Activated gamma-delta T cell (primary cell): ENCODE measurements at places on chromosomes 2 and 18.

- no peak for DNase-seq
Observed at GRCh38 chr2:212935752-212936151, 215.7 kb downstream of the IKZF2 start.

- DNase-seq = no peak
Observed at GRCh38 chr2:65823511-65823910, 391.1 kb upstream of the SPRED2 start.

DNA sequence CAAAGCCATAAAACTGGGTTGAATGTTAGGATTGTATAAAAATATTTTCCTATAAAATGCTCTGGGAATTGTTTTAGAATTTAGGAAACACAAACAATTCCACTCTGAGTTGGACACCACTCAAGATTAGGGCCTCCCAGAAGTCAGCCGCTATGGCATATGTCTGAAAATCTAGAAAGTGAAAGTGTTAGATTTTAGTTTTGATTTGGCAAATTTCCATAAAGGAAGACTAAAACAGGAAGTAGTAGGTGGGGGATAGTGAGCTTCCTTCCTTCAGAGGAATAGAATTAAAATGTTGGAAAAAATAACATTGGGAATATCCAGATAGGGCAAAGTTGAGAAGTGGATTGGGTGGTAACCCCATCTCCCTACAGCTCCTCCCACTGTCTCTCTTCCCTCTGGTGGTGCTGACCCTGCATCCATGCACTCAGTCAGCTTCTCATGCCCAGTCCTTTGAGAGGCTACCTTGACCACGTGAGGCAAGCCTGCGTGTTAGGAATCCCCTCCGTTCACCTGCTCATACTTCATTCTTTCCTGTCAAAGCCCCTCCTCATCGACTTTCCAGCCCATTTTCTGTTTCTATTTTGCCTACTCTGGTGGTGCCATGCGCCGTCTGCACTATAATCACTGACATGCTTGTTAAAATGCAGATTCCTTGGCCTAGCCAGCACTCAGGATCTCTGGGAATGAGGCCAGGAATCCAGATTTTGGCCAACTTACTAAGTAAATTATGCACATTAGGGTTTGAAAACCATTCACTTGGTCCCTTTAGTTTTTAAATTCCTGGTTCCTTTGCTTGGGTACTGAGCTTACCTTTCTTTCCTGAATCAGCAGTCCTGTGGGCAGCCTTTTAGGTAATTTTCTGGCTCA, 83.5 kb downstream of the POLE4 start:
- DNase-seq = no peak

DNA sequence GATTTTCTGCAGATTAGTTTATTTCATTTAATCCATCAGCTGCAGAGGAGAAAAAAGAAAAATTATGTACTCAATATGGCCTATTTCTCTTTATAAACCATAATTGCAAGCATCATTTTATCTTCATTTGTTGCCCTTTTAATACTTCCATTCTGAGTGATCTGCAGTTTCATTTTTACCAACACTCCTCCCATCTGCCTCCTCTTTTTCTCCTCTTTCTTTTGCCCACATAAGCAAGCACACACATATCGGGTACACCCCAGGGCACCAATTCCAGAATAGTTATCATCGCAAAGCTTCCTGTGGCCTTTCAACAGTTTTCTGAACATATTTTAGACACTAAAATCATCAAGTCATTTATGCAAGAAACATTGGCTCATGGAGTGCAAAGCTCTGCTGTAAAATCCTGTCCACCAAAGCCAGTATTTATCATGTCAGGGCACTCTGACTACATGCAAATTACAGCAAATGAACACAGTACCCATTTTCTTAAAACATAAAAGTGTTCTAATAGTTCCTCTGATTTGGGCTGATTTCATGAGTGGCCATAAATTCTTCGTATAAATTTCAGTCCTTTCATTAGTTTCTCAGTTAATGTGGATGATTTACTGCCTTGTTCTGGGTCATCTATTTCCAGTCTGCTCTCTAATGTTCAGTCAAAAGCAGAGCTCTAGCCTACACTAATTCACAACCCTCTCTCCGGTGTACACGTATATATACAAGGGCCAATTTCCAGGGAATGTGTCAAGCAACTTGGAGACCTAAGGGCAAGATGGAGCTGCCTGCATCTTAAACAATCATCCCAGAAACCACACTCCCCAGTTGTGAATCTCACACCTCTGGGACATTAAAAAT, 281.3 kb downstream of the STK39 start:
- DNase-seq = no peak

- no peak for DNase-seq
Observed at GRCh38 chr2:11546072-11546471, 12.2 kb downstream of the GREB1 start.

- no peak for DNase-seq
Observed at GRCh38 chr2:223822818-223823217, 14.6 kb downstream of the AP1S3 start.

GRCh38 chr2:40093021-40093675, 314.1 kb upstream of the THUMPD2 start:
- no peak for DNase-seq

- peak; percentile 25 for DNase-seq
Observed at GRCh38 chr18:6414118-6414722, 491 bp downstream of the L3MBTL4 start.

DNA sequence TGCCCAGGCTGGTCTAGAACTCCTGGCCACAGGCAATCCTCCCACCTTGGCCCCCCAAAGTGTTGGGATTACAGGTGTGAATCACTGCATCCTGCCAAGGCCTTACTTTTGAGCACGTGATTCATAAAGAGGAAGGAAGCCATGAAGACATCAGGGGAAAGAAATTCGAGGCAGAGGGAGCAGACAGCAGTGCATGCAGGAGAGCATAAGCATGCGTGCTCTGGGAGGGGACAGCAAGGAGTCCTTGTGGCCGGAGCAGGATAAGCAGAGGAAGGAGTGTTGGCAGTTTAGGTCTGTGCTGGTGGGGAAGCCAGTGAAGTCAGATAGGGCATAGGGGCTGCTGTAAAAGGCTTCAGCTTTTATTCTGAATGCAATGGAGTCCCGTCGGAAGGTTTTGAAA, 400.5 kb upstream of the RAB12 start:
- DNase-seq = no peak

DNA sequence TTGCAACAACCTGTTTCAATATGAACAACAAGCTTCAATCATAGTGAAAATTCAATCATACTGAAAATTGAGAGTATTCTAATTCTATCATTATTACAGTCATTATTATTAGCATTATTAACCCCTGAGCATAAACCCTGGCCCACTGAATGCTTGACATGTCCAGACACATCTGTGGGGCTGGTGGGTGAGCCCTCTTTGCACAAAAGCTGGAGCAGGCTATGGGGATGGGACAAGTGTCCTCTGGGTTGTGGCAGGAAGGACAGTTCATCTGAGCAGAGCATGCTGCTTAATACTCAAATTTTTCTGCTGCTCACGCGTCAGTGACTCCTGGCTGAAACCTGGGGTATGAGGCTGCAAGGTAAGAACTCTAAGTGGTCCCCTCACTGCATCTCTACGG, 451.1 kb upstream of the POU3F3 start:
- DNase-seq = no peak

DNA sequence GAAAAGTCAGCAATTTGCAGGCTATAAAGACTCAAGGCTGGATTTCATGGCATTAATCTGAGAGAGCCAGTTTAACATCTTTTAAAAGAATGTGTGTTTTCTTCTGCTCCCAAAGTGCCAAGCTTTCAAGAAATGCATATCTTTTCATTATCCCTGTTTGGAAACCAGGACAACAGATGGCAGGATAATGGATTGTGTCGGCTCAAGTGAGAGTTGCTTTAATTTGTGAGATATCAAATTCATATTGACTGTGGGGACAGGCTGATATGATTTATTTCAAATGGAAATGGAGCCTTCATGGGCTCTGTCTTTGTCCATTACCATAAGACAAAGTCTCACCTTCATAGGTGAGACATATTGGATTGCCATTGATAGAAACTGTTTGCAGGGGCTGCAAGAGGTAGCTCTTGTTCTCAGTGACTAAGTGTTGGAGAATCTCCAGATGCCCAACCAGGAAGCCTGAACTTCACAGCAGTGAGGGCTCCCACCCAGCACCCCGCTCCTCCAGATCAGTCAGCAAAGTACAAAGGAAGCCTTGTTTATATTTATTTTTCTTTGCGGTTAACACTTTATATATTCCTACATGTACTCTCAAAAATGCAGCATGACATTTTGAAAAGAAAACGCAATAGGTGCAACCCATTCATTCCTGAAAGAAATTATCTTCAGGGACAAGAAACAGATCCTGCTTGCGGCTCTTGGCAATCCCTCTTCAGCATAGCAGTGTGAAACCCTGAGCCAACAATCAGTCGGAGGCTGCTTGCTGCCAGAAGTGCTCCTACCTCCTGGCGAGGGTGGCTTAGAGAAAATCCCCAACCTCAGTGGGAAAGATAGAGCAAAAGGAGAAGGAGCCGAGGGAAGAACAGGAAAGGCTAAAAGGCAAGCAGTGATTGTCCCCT, 65.8 kb upstream of the ATL2 start:
- no peak for DNase-seq

DNA sequence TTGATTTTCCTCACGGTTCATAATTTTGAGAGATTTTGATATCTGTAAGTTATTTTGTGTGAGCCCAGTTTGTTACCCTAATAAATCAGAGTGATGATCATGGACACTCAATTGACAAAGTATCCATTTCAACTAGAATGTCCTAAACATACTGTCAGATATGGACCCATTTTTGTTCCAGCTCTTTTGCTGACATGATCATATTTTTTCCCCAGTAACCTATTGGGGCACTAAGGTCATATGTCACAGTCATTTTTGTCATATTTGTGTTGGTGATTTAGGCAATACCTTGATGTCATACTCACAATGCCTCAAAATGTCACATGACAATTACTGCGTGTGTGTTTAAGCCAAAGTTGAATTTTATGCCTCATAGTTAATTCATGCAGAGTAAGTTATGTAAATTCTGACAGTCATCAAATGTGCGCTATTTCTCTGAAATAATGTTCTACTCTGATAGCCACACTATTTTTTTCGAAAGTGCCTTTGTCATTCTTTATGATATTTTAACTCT, 218.7 kb downstream of the ARHGAP15 start:
- DNase-seq = no peak

DNA sequence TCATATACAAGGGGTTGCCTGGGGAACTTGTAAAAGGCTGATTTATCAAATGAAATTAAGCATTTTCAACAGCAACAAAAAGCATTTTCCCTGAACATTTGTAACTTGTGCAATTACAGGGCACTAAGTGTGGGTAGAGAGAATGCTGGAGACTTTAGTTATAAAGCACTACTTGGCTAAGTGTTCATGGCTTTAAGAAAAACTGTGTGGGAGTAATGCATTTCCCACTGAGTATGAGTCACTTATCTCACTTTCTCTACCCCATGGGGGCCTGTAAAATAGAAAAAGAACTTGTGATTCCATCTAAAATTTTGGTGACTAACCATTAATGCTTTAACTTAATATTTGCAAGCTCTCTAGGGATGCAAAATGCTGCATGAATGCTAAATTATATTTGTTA, 193.4 kb downstream of the CCDC102B start:
- DNase-seq = no peak

GRCh38 chr2:831622-832021, 119.0 kb upstream of the SNTG2 start:
- DNase-seq = no peak

DNA sequence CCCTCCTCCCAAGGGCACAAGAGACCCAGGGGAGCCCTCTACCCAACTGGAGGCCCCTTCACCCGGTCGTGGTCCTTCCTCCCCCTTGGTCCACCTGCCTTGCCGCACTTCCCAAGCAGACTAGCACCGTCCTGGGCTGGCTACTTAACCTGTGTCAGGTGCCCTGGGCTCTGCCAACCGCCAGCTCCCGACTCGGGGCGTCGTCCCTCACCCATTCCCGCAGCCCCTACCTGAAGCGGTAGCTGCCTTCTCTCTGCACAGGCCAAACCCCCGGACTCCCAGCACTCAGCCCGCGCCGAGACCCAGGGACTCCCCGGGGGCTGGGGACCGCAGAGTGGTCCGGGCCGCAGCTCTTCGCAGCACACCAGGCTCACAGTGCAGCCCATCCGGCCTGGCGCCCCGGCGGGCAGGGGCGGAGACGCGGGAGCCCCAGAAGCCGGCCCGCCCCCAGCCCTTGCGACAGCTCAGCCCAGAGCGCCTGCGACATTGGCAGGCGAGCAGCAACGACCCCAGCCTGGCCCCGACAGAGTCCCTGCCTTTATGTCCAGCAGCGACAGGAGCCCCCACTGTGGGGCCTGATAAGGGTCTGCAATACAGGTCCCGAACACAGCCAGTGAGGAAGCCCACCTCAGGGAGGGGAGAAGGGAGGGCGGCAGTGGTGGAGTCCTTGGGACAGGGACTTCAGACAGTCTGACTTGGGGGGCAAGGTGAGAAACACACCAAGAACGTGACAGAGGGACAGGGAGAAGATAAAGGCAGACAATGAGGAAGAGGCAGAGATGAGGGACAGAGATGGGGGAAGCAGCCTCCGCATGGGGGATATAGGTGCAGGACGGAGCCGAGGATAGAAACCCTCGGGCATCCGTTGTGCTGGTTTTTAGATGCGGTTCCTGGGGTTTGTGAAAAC, 31.0 kb upstream of the TNS1 start:
- no peak for DNase-seq

DNA sequence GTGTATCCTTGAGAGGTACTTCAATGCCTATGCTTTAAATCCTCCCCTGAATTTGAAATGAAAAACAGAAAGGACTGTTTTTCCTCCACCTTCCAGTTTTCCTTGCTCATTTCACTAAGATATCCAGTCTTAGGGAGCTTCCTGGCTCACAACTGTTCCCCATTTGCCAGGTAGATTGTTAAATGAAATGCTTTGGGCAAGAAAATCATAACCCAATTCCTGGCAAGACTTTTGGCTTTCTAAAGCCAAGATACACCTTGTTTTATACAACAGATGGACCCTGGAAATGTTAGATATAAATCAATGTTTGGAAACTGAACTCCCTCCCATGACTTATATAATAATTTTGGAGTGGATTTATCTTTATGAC, 3.6 kb upstream of the CHMP3 start:
- DNase-seq = no peak
